ENCODE measurements at places on chromosomes 7 and 10.

GRCh38 chr10:85900487-85900886 lies 466.1 kb downstream of the GRID1 start:
- DNase-seq, result no peak

DNA sequence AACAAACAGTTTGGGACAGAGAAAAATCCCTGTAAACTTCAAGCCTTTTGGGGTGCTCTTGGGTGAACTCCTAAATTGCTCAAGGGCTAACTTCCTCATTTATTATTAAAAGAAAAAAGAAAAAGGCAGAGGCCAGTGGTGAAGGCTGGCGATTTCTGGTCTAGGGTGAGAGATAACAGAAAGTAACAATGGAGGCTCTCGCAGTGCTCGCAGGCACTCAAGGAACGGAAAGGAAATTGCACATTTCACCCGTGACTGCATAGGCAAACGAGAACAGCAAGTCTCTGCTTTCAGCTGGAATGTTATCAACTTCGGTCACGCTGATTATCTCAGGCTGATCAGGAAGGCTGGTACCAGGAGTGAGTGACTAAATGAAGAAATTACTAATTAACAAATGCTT lies 70.7 kb downstream of the PRKAG2 start:
- DNase-seq, result no peak

GRCh38 chr7:66505531-66506451 lies 122.9 kb upstream of the KCTD7 start:
- no peak for DNase-seq

GRCh38 chr10:75043256-75044131 lies 68.0 kb upstream of the SAMD8 start:
- DNase-seq, result no peak

DNA sequence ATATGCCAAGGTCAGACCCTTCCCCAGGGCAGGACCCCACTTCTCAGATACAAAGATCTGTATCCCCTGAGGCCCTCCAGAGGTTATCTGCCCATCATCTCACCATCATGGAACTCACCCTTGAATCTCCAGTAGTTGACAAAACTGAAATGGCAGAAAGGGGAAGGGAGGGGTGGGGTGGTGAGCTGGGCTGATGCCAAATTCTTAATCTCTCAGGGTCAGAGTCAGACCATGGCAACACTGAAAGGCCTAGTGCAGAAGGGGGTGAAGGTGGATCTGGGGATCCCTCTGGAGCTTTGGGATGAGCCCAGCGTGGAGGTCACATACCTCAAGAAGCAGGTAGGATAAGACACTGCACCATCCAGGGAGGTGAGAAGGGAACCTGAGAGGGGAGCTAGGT lies 3.1 kb downstream of the CNPY4 start:
- DNase-seq, result no peak

DNA sequence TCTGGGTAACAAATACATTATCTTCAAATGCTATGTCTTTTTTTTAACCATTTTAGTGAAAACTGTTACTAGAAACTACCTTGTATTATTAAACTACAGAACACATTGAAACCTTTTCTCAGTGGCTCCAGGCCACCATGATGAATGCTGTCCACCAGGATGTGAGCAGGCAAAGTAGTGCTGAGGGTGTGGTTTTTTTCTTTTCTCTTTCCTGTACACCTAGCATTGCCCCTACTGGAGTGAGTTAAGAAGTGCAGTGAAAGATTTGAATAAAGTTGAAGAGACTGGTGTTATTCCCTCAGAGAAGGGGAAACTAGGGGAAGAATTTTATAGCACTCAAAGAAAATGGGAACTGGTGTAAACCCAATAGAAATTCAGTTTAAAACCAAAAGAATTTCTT lies 120.0 kb upstream of the SAMD8 start:
- peak; percentile 47 for DNase-seq

- DNase-seq, result no peak
Measured at GRCh38 chr7:116554911-116555310, 30.1 kb downstream of the CAV1 start.

- DNase-seq, result no peak
Measured at GRCh38 chr7:107638594-107638993, 22.0 kb upstream of the SLC26A4 start.

DNA sequence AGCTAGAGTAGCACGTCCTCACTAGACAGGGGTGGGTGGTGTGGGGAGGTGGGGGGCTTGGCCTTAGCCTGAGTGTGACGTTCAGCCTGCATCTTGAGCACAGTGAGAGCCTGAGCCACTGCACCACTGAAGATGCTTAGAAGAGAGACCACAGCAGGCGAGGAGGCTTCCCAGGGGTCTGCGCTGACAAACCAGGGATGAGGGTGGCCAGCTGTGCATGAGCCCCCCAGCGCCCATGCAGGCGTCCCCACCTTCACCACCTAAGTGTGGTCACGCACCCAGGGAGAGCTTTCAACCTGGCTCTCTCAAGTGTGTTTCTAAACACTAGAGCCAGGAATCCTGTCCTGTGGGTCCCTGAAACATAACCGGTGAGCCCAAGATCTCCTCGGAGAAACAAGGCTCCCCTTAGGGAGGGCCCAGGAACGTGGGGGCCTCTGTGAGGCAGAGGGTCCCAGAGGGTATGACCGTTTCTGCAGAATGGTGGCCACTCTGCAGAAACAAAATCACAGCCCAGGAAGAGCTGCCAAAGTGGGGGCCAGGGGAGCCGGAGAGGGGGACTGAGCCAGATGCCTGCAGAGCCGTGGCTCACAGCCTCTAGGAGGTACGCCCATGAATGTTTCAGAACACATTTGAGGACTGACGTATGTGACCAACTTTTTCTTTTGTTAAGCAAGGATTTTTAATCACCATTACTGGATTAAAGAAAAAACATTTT lies 85.2 kb upstream of the INSIG1 start:
- no peak for DNase-seq

DNA sequence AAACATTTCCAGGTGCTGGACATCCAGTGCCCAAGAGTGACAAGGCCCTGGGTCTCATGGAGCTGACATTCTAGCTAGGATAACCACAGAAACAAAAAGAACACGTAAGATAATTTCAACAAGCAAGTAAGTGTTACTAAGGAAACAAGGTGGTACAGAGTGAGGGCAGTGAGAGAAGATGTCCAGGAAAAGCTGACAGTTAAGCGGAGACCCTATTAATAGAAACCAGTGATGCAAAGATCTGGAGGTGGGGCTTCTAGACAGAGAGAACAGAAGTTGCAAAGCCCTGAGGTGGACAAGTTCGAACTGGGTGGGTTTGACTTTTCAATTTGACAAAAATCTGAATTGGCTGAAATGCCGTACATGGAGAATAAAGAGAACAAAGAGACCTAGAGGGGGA lies 96.3 kb downstream of the TRIL start:
- DNase-seq, result no peak

GRCh38 chr7:33581236-33581635 lies 324.1 kb upstream of the BMPER start:
- no peak for DNase-seq

DNA sequence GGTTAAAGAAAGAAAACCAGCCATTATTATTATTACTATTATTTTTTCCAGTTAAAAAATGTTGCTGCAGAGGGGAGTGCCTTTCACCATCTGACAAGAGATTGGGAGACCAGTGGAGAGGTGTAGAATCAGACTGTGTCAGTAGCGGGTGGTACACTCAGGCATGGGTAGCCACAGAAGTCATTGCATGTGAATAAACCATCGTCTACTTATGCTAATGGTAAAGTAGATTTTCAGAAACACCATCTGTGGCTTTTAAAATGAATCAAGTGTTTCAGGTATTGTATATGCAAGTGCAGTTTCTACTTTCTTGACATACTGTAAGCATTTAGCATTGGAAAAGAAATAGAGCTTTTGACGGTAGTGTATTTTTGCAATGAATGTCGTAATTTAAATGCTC lies 131.5 kb upstream of the SP8 start:
- DNase-seq, result no peak

GRCh38 chr10:49264177-49264677 lies 34.7 kb upstream of the C10orf71 start:
- DNase-seq, result no peak

DNA sequence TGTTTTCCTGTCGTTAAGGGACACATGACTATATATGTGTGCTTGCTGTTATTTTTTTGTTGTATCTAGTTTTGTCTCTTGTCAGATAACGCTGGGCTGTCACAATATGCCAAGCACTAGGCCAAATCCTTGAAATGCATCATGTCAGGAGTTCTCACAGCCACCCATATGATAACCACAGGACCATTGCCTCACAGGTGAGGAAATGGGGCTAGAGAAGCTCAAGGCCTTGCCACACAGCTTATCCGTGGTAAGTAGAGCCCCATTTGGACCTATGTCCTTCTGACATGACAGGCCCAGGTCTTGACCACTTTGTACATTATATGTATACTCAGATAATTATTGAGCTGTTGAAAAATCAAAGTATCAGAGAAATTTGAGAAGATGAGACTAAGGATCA lies 42.0 kb upstream of the TARP start:
- no peak for DNase-seq

DNA sequence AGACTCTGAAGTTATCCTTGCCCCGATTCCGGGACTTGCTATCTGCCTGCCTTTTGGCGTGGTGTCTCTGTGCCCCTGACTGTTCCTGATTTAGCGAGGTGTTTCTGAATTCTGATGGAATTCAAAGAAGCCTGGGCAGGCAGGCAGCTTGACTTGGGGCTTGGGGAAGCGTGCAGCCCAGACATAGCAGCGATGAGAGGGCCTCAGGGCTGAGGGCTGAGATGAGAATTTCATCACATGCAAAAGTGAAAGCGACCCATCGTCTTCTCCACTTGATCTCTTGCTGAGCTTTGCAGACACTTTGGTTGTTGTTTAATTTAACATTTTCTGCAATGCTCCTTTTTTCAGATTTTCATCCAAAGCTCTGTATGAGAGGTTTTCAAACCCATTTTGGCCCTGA lies 57.8 kb downstream of the TCF7L2 start:
- DNase-seq, result no peak

- no peak for DNase-seq
Measured at GRCh38 chr10:2529945-2530344, 537.4 kb upstream of the PFKP start.

DNA sequence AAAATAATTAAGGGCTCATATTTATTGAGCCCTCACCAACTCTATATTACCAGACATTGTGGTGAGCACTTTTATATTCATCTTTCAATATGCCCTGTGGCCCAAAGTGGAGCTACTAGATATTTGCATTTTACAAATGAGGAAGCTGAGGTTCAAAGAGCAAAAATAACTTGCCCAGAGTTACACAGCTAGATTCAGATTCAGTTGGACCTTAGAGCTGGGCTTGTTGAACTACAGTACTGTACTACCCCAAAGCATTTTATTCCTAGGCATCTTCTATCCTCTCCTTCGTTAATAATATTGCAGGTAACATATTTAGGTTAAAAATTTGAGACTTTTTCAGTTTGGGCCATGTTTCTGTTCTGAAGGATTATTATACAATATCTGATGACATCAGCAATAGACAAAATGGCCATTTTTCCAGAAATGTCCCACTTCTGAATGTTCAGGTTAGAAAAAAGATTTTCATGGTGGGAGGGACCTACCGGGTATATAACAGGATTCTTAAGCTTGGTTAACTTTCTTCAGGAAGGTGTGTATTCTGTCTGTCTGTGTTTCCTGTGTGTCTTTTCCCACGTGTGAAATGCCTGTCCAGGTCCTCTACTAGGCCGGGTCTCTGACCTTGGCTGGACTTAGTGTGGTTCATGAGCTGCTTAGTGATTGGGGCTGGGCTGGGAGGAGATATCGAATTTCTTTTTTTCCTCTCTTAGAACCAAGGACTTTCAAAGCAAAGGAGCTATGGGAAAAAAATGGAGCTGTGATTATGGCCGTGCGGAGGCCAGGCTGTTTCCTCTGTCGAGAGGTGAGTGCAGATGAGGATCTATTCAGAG lies 13.6 kb downstream of the PRXL2A start:
- no peak for DNase-seq

GRCh38 chr7:150468241-150468640 lies 17.8 kb downstream of the GIMAP8 start:
- DNase-seq, result no peak

DNA sequence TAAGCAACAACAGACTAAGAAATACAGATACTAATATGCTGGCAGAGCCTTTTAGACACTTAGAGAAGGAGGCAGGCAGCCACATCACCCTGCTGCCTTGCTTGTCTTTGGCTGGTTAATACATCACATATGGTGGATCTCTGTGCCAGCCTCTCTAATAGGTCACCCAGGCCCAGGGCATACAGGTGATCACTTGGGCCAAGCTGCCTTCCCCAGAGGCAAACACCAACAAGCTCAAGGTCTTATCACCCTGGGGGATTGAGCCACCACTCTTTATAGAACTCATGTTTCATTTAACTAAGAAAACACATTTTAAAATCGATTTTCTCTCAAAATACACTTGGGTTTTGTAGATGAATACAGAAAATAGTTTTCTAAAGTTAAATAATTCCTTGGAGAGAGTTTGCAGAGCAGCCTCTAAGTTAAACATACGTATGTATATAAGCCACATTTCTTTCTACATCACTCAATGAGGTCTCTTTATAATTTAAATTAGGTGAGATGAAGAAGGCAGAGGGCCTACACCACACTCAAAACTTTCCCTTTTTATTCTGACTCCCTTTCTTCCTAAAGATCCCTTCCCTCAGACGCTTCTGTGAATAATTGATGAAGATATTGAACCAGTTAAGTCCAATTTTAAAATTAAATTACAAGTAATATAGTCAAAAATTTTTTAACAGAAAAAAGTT lies 556.8 kb upstream of the GHITM start:
- DNase-seq, result no peak

DNA sequence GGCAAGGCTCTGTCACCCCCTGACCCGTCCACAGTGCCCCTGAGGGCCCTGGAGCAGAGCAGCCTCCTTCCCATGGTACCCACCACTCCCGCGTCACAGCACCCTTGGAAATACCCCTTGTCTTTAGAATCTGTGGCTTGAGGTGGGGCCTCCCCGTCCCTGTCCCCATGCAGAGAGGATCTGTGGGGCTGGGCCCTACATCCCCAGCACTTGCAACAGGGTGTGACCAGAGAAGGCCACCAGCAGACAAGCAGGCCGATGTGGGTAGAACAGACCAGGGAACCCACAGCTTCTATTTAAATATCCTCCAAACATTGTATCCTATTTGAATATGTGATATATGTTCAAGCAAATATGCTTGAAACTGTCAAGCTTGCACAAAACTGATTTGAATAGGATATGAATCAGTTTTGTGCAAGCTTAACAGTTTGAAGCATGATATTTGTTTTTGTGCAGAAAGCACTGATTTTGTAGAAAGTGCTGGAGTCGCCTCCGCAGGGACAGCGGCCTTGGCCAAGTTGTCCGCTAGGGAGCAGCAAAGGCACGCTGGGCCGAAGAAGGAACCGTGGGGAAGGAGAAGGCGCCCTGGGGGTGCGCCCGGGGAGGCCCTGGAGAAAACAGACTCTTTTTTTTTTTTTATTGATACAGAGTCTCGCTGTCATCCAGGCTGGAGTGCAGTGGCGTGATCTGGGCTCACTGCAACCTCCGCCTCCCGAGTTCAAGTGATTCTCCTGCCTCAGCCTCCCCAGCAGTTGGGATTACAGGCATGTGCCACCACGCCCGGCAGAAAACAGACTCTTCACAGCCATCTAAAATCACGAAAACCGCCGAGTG lies 2.2 kb downstream of the CFAP46 start:
- no peak for DNase-seq

- peak; percentile 93 for DNase-seq
Measured at GRCh38 chr10:52420656-52421055, 106.6 kb downstream of the DKK1 start.

- no peak for DNase-seq
Measured at GRCh38 chr10:78408671-78409472, 375.2 kb downstream of the RPS24 start.

- DNase-seq, result no peak
Measured at GRCh38 chr7:96747418-96747940, 37.8 kb upstream of the SEM1 start.

All from NCI-H226 (cell line).